ENCODE measurements at places on chromosomes 16 and 17.

DNA sequence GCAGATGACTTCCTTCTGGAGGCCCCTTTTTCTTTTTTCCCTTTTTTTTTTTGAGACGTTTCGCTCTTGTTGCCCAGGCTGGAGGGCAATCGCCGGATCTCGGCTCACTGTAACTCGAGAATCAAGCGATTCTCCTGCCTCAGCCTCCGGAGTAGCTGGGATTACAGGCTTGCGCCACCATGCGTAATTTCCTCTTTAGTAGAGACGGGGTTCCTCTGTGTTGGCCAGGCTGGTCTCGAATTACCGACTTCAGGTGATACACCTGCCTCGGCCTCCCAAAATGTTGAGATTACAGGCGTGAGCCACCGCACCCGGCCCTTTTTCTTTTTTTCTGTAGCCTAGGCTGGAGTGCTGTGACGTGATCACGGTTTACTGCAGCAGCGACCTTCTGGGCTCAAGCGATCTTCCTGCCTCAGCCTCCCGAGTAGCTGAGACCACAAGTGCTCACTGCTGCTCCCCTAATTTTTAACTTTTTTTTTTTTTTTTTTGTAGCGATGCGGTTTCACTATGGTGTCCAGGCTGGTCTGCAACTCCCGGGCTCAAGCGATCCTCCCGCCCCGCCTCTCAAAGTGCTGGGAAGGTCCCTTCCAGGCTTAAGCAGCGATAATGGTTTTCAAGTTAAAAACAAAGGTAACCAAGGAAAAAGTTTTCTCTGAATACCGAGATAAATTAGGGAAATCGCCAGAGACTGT lies 956 bp upstream of the IST1 start:
- peak; percentile 53 for DNase-seq

- peak; percentile 58 for DNase-seq
Observed at GRCh38 chr16:90057738-90058173, 19.4 kb downstream of the PRDM7 start.

GRCh38 chr17:14346801-14347200 lies 45.9 kb downstream of the HS3ST3B1 start:
- DNase-seq, result no peak

GRCh38 chr16:12609937-12610699 lies 193.6 kb downstream of the CPPED1 start:
- no peak for DNase-seq

- no peak for DNase-seq
Observed at GRCh38 chr16:75653922-75654321, 6.3 kb downstream of the TERF2IP start.

GRCh38 chr17:73787076-73788059 lies 143.1 kb upstream of the SDK2 start:
- no peak for DNase-seq

DNA sequence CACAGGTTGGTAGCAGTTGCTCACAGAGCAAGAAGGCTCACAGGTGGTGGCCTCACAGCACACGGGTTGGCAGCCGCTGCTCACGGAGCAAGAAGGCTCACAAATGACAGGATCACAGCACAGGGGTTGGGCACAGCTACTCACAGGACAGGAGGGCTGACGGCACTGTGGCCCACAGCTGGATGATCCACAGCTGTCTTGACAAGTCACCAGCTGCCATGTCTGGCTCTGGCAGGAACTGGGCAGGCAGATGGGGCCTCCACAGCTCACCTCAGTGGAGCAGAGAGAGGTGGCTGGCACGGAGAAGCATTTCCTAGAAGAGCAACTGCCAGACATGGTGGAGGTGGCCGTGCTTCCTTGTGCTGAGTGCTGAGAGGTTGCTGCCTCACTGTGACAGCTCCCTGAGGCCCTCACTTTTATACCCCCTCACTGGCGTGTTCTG lies at the start of gene KRTAP16-1:
Gene KRTAP16-1 (minus strand): TSS at position 392 of the 442 bp plus-strand sequence. CDS start 56 bp downstream, at position 336.
- peak; percentile 51 for DNase-seq

DNA sequence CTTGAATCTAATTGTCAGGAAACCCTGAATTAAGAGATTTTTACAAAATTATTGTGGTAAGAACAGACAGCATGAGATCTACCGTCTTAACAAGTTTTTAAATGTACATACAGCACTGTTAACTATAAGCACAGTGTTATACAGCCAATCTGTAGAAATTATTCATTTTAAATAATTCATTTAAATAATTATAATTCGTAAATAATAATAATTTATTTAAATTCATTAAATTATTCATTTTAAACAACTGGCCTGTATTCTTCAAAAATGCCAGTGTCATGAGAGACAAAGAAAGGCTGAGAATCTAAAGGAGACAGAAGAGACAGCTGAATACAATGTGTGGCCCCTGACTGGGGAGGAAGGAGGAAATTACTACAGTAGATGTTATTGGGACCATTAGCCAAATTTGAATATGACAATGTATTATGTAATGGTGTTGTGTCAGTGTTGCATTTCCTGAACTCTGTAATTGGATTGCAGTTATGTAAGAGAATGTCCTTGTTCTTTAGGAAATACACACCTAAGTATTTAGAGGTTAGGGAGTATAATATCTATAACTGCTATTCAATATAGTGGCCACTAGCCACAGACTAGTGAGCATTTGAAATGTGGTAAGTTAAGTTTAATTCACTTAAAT lies 2.3 kb downstream of the RSAD1 start:
- DNase-seq, result no peak

DNA sequence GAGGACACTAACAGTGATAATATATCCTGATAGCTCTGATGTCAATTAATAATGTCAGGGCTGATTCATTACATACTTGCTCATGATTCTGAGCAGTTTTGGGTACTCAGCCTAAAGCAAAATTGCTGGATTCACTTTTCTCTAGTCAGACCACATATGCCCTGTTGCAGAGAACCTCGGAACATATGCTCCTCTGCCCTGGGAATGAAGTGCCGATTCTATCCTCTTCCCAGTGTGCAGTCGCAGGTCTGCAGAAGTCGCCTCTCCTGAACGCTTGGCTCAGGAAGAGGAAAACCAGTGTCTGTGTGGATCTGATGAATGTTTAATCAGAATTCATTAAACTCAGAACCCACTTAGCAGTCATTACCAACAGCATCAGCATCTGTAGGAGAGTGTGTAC lies 34.5 kb downstream of the ABCC12 start:
- no peak for DNase-seq

DNA sequence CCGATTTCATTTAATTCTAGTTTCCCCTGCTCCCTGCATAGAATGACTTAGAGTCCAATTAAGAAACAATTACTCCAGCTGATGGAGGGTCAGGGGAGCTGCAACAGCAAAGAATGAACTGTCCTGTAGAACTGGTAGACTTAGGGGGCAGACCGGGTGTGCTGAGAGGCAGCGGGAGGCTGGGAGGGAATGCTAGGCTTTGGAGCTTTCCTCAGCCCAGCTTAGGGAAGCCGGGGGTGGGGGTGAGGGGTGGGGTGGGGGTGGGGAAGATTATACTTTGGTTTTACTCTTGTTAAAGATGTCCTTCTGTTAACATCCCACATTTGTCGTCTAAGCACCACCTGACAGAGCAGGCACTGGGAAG lies 458.6 kb upstream of the ASIC2 start:
- DNase-seq, result no peak

GRCh38 chr17:14762736-14763479 lies 462.0 kb downstream of the HS3ST3B1 start:
- DNase-seq, result no peak

DNA sequence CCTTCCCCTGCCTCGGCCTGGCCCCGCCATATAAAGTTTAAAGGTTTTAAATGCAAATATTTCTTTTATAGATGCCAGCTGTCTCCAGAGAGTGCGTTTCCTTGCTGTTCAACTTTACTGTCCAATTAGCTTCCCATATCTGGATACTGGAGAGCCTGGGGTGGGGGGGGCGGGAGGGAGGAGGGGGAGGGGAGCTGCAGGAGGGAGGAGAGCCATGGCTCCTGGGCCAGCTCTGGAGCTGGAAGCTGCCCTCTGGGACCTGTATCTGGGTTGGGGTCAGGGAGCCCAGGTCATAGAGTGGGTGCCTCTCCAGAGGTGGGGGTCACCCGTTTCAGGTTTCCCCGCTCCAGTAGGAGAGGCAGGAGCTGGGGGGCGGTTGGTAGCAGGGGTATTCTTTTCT lies 6.2 kb upstream of the GSE1 start:
- DNase-seq, result no peak

GRCh38 chr17:8436844-8437171 lies 1.1 kb downstream of the NDEL1 start:
- DNase-seq, result no peak

DNA sequence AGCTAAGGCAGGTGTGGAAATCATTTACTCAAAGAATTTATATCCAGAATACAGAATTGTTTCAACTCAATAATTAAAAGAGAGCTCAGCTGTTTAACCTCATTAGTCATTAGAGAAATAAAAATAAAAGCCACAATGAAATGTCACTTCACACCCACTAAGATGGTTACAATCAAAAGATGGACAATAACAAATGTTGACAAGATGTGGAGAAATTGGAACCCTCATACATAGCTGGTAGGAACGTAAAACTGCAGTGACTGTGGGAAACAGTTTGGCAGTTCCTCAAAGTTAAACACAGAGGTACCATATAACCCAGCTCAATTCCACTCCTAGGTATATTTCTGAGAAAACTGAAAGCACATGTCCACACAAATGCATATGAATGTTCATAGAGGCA lies 49.8 kb downstream of the NDEL1 start:
- DNase-seq, result no peak

DNA sequence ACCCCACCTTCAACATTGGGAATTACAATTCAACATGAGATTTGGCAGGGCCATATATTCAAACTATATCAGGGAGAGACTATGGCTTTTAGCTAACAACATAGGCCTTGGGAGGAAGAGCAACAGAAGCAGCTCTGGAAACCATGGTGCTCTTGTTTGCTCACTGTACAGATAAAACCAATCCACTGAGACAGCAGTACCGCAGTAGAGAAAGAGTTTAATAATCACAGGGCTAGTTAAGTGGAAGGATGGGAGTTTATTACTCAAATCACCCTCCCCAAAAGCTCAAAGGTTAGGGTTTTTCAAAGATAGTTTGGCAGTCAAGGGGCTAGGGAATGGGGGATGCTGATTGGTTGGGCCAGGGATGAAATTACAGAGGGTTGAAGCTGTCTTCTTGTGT lies 52.7 kb upstream of the CRHR1 start:
- no peak for DNase-seq

GRCh38 chr16:11557801-11558200 lies 28.9 kb downstream of the LITAF start:
- DNase-seq, result no peak

DNA sequence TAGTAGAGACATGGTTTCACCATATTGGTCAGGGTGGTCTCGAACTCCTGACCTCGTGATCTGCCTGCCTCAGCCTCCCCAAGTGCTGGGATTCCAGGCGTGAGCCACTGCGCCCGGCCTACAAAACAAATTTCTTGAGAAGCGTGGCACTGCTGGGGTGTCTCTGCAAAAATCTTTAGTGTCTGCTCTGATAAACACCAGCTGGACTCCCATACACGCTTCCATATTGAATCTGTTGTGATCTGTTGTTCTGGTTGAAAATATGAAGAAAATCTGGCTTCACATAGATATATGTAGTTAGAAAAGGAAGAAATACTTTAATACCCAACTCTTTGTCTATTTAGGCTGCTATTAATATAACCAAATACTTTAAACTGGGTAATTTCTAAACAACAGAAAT lies 33.3 kb downstream of the VPS53 start:
- DNase-seq, result no peak

GRCh38 chr16:86066811-86067210 lies 167.8 kb downstream of the IRF8 start:
- no peak for DNase-seq

DNA sequence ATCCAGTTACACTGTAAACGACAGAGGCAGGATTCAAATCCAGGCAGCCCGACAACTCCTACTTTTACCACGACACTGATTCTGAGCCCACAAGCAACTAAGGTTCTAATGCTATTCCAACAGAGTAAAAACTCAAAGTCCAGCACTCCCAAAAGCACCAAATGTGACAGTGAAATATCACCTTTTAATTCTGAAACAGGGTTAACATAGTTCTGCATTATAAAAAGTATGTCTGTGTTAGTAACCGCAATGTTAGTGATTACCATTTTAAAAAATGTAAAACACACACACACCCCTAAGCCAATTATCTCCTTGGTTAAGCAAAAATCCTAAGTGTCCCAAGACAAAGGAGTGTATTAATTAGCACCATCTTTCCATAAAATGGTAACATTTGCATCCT lies 19.7 kb downstream of the HELZ start:
- no peak for DNase-seq

GRCh38 chr16:73037331-73037745 lies 10.6 kb downstream of the ZFHX3 start:
- DNase-seq, result no peak

DNA sequence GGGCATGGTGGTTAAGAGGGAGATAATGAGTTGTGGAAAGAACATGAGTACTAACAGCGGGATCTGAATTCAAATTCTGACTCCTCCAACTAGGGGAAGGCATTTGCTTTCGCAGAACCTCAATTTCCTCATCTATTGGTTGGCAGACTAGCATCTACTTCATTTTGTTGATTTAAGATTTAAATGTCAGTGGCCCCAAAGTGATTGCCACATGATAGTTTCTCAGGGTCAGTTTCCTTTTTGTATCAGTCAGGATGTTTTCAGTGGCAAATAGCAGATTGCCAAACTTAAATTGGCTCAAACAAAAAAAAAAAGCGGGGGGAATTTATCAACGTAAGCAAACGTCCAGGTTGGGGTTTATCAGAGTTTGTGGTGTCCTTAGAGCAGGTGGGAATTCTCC lies 25.1 kb upstream of the NOS2 start:
- DNase-seq, result no peak

- peak; percentile 53 for DNase-seq
Observed at GRCh38 chr17:83125515-83126274, 46.3 kb downstream of the METRNL start.

DNA sequence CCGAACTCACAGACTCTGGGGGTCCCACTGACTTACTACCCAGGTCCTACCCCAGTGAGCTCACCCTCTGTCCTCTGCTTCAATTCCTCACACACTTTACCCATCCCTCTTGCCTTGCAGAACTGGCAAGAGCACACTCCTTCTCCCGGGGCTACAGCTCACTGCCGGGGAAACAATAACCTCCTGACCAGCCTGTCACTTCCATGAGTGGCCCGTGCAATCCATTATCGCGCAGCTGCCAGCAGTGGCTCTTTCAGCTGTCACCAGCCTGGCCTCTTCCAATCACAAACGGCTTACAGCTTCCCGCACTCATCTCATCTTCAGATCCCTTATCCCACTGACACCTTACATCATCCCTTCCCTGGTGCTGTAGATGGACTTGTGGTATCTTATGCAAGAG lies 79.5 kb downstream of the CPPED1 start:
- no peak for DNase-seq

GRCh38 chr17:80668375-80669148 lies 123.9 kb downstream of the RPTOR start:
- no peak for DNase-seq
